ENCODE measurements at places on chromosomes 5 and 9.
A peak's percentile ranks its signal among the peaks of the same experiment; 100 is the strongest.

DNA sequence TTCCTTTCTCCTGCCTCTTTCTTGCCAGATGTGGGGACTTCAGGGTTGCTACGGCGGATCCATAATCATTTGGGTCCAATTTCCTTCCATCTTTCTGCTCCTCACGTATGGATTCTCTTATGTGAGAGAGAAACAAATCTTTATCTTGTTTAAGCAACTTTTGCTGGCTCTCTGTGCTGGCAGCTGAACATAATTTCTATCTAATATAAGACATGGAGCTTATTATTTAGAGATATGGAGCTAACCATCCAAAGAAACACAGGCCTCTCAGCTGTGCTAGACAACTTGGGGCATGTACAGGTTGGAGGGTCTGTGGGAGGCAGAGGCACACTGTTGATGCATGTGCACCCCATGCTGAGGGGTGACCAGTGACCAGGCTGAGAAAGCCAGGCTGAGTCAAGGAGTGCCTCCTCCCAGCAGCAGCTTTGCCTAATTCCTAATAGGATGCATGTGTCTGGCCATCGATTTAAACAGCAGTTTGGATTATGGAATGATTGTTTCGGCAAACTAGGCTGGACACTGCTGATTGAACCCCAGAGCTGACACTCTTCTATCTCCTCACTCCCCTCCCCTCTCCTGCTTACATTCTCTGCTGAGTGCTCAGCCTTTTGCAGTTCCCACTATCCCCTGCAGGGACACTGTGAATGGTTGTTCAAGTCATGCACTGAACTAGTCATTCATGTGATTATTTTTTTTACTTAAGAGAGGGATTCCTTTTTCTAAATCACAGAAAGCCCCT lies 195.8 kb downstream of the ERCC6L2 start:
- DNase-seq = peak; percentile 77

DNA sequence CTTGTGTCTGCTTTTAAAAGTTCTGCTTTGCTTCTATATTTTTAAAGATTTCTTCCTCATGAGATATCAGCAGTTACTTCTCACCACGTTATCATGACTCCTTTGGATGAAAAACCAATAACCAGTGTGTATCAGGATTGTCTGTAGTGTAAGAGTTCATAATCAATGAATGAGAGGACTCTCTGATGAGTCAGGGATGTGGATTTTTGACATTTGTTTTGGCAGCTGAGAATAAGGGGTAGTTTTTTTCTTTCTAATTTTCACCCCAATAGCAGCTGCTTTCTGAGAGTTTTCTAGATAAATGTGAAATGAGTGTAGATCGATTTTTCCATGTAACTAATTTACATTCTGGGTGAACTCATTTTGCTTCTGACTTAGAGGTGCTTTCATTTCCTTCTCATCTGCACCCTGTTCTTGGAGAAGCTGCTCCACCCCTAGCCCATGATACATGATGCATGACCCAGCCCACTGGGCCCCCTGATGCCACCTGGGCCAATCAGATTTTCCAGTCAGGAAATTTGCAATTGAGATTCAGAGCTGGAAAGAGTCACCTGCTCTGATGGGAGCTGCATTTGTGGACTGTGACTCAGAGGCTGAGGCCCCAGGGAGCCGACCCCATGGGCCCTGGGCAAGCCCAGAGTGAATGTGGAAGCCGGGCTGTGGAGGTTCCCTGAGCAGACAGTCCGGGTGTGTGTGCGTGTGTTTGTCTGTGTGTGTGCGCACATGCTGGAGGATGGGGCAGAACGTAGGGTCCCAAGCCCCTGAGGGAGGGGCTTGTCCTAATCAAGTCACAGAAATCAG lies 159.3 kb downstream of the RGS3 start:
- DNase-seq = peak; percentile 97

DNA sequence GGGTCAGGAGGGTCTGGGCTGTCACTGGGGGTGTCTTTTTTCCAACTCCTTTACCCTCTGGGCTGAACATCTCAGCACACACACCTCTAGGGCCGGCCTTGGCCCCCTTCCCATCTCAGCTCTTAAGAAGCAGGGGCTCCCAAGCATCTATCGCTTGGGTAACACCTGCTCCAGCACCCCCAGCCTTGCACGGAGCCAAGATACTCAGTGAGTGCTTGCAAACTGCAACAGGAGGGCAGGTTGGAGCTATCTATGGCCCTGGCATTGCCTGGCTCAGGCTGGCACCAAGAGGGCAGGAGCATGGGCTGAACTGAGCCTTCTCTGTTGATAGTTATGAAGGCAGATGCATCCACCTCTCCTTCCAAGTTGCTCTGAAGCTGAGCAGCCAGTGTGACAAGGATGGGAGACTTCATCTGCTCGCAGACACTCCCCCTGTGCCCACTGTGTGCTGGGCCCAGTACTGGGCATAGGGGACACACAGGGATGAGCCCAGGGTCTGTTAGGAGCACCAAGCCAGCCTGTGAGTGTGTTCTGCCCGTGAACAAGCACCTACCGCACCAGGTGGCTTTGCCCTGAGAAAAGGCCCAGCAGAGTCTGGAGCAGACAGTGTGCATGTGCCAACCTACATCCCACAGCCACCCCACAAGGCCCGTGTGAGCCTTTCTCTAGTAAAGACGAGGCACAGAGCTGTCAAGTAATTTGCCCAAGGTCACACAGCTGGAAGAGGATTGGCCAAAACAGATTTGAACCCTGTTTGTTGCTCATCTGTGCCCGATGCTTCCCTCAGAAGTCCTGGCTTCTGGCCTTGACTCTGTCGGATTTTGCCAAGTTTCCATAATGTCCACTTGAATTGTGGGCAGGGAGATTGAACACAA lies 58.2 kb downstream of the PHF2 start:
- DNase-seq = peak; percentile 45

- no peak for DNase-seq
Measured at GRCh38 chr5:160044391-160044804, 35.5 kb downstream of the TTC1 start.

- no peak for DNase-seq
Measured at GRCh38 chr5:146359836-146360235, 21.2 kb downstream of the POU4F3 start.

- DNase-seq = peak; percentile 67
Measured at GRCh38 chr5:173795601-173796000, 92.5 kb upstream of the CPEB4 start.

Data from islet precursor cell (in vitro differentiated cells).